Left renal pelvis (tissue), 4 donors: ENCODE measurements at places on chromosomes 7 and 10. TPM values are rescaled to one million over a fixed set of nuclear protein-coding genes. Genes with fewer than 3 reads are reported as not detected.

DNA sequence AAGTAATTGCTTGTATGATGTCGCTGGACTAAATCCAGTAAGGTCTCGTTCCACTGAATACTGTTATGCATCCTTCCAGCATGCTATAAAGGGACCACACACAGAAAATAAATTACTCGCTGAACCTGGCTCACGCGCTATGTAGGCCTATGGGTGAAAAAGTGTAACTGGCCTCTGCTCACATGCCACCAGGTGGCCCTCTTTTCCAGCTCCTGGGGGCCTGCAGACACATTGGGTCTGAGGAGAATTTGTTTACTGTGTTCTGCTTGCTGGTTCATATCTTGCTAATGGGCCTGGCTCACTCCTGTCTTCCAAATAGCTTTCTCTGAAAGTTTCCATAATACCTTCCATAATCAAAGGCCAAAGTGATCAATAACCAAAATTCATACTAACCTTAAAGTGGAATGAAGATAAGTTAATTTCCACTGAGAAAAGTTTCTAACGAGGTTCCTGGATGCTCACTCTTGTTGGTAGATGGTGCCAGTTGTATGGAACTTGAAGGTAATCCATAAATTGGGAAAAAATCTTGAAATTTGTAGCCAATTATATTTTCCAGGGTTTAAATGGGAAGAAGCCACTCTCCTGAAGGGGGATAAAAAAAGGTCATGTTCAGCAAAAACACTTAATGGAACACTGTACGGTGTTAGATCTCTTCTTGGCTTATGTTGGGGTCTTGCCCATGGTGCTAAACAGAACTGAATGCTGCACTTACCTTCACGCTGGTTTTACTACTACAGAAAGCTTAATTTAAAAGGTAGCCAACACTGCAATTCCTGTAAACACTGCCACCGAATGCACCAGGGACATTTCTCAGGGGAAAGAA, 27.0 kb upstream of the ZPBP start:
- DNase-seq, result no peak

The PLAU gene
- polyA plus RNA-seq, result 10.7 TPM

DNA sequence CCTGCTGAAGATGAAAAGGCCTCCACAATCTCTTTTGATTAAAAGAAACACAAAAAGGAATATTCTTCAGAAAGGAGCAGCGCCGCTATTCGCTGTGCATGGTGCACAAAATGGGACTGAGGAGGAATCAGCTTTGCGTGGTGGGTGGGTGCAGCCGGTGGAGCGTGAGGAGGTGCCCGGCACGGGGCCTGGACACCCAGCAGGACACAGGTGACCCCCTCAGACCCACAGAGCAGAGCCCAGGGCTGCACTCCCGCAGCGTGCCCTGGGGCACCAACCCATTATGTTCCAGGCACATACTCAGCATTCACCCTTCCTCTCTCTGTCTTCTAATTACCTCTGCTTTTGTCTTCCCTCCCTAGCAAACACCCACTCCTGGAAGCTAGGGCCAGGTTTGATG, 238.0 kb upstream of the PPP2R2D start:
- no peak for DNase-seq

The TMEM236 gene
- 0.50 TPM for polyA plus RNA-seq

The MYL7 gene
- polyA plus RNA-seq, result 0.45 TPM

The CFTR gene
- polyA plus RNA-seq, result 9.1 TPM

The MYO1G gene
- 0.42 TPM for polyA plus RNA-seq

DNA sequence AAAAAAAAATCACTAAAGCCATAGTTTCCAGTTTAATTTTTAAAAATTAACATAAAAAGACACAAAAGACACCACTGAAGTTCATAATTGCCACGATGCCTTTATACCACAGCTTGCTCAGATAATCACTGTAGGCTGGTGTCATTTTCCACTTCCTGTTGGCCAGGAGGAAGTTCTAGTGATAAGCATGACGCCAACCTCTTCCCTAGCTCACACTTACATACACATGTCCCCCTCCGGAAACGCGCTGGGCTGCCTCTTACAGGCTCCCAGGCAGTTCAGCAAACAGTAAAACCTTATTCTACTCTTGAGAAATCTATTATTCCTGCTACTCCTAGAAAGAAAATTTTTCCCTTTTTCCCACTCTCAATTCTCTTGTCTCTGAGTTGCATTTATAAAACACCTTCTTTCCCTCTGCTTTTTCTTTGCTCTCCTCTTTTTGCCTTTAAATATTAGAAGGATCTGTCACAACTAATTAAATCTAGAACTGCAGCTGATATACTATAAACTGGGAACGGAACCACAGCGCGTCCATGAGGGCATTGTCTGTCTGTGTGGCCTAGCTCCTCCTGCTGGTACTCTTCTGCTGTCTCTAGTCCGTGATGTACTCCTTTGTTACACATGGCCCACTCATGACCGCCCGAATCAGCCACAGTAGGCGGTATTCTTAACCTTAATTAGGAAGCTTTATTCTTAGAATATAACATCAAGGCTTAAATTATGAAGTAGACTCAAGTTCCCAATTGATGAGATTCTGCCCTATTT, 664.9 kb downstream of the CNTNAP2 start:
- no peak for DNase-seq

- no peak for DNase-seq
Measured at GRCh38 chr10:50604049-50604640, 19.6 kb downstream of the SGMS1 start.

The HILPDA gene
- polyA plus RNA-seq, result 14.6 TPM

DNA sequence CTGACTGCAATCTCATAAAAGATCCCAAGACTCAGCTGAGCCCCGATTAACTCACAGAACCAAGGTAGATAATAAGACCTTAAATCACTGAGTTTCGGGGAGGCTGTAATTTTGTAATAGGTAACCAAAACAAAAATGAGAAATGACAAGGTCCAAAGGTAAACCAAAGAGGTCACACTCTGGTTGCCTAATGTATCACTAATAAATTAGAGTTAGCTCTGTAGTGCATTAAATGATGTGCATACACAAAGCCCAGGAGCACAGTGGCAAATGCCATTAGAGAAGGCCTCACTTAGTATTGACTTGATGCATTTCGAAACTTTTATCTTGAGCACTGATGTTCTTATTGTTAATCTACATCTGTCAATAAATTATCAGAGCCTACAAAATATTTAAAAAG, 237.7 kb upstream of the CCDC6 start:
- DNase-seq, result no peak

The HTR5A gene
- polyA plus RNA-seq, result not detected

DNA sequence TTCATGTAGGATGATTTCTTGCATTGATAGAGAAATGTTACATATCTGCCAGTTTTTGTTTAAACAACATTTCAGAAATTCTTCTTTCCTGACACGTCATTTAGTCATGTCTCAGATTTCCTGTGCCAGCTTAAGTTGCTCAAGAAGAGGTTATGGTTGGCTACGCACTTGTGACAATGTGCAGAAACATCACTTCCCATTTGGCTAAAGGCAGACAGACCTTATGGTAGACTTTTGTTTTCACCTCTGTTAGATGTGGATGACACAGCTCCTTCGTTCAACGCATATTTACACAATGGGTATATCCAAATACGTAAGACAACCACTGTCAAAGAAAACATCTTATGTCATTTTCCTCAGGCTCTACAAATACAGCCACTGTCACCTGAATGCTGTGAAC, 125.8 kb downstream of the DOCK4 start:
- DNase-seq, result no peak

The NXPH1 gene
- polyA plus RNA-seq, result 0.22 TPM

The FASTK gene
- polyA plus RNA-seq, result 47.6 TPM

GRCh38 chr10:22391600-22391999, 46.3 kb downstream of the SPAG6 start:
- DNase-seq, result no peak

DNA sequence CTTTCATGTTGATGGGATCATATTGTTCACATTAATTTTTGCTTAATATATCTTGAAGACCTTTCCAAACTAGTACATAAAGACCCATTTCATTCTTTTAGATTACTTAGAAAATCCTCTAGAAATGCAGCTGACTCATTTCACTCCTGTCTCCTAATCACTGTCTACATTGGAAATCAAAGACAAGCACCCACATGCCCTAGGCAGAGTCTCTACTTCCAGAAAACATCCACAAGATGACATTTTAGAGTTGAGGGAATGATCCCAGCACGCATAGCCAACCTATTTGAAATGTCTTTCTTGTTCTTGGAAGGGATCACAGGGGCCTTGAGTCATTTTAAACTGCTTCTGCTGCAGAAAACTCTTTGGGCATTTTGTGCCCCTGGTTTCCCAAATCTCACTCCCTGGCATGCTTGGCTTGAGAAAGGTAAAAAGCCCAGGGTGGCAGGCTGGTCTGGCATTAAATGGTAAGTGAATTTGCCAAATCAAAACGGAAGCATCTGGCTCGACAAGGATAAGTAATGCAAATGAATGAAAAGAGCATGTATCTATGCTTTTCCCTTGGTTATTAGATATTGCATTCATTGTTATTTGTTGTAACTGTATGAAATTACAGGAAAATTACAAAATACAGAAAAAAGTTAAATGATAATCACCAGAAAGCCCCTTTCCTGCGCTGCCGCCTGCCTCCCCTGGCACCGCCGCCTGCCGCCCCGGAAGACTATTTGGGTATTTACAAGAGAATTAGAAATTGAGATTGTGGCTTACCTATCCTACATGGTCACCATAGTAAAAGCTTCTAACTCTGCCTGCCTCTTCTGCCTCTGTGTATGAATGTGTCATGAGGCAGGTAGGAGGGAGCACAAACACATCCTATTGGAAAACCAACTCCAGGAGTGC, 225.3 kb downstream of the PTEN start:
- no peak for DNase-seq

GRCh38 chr7:104967595-104967994, 46.4 kb upstream of the KMT2E start:
- DNase-seq, result no peak

GRCh38 chr10:105837951-105838350, 1196.9 kb downstream of the SORCS3 start:
- no peak for DNase-seq

DNA sequence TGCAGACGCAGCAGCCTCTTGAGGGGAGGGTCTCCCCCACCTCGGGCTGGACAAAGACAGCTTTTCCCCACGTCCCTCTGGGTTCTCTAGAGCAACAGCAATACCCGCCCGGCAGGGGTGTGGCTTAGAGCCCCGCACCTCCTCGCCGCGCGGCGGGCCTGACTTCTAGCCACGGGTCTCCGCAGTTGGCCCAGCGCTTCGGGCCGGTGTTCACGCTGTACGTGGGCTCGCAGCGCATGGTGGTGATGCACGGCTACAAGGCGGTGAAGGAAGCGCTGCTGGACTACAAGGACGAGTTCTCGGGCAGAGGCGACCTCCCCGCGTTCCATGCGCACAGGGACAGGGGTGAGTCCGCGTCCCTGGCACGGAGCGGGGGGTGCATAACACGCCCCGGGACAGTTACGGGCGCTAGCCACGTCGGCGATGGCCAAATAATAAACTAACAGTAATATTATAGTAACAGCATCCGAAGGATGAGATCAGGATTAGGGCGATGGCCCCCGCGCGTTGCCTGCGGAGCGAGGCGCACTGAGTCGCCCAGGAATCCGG, 1.2 kb downstream of the CYP2E1 start:
- no peak for DNase-seq

The HELLS gene
- polyA plus RNA-seq, result 35.0 TPM

The DUS4L gene
- polyA plus RNA-seq, result 10.0 TPM

- DNase-seq, result no peak
Measured at GRCh38 chr7:19181634-19182033, 36.4 kb upstream of the FERD3L start.

DNA sequence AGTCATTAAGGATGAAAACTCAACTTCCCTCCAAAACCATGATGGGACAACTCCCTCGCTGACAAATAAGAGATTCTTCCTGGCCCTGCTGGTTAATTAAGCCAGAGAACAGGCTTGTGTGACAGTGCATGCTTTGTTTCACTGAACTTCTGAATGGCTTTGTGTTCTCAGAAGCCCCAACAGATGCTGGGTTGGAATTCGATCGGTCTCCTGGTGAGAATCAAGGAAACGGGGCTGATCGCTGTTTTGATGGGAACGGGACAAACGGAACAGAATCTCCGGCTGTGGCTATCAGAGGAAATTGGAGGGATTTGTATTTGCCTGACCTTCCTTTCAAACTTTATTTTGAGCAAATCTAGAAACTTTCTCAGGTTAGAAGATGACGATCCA, 145.0 kb downstream of the RNF216 start:
- DNase-seq, result no peak

DNA sequence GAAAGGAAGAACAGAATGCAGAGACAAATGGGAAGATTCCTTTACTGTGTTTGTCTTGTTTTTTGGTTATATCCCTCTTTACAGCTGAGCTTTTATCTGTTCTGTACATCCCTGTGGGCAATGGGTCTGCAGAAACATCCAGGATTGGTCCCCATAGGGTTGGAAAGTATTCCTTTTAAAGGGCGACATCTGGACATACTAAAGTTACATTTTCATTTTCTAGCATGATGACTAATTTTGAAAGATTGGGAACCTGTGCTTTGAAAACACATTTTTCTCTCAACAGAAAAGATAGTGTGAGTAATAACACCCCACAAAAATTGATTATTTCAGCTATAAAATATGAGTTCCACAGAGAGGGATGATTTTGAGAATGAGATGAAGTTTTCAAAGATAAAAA, 435.8 kb downstream of the GPAM start:
- DNase-seq, result no peak

- DNase-seq, result no peak
Measured at GRCh38 chr7:71286924-71287323, 155.0 kb downstream of the GALNT17 start.

DNA sequence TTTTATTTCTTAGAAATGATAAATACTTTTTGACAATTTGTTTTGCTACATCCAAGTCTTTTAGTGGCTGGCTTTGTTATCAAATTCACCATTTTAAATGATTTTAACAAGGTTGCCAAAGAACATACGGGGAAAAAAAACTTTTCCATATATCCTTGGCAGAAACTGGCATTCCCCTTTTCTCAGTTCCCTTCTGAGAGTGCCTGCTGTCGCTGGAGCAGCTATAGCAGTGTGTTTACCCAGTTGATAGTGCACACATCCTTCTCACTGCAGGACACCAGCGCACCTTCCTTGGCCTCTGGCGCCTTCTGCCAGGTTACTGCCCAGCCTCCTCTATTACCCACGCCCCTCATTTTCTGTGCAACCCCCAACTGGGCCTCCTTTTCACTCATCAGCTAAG, 94.1 kb downstream of the ALOX5 start:
- no peak for DNase-seq

DNA sequence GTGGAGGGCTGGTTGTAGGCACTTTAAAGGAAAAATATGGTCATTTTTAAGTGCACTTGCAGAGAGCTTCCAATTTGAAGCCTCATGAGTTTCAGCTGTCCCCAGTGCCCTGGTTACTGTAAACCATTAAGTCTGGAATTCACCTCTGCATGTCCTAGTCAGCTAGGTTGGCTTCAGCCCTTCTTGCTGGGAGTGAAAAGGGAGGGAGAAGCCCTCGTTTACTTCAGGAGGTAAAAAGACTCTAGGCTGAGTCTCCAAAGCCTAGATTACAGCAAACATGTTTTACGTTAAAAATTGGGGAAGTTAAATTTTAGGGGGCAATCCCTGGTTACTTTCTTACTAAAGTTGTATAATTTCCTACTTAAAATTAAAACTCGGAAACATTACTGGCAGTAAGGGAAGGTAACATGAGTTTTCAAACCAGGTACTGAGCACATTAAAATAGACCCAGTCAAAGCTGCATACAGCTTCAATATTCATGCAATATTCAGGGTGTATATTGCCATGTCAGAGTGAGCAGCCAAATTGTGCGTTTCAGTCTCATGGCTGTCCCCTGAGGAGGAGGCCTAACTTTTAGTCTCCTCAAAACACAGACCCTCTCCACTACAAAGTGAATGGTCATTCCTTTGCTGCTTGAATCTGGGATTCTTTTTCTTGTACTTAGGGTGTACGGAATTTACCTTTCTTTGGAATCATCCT, 156.7 kb downstream of the PRKG1 start:
- DNase-seq, result no peak

GRCh38 chr10:6770846-6771245, 190.8 kb upstream of the PRKCQ start:
- DNase-seq, result no peak
